Astrocyte (in vitro differentiated cells and primary cell): ENCODE measurements at places on chromosomes 11 and 22.

DNA sequence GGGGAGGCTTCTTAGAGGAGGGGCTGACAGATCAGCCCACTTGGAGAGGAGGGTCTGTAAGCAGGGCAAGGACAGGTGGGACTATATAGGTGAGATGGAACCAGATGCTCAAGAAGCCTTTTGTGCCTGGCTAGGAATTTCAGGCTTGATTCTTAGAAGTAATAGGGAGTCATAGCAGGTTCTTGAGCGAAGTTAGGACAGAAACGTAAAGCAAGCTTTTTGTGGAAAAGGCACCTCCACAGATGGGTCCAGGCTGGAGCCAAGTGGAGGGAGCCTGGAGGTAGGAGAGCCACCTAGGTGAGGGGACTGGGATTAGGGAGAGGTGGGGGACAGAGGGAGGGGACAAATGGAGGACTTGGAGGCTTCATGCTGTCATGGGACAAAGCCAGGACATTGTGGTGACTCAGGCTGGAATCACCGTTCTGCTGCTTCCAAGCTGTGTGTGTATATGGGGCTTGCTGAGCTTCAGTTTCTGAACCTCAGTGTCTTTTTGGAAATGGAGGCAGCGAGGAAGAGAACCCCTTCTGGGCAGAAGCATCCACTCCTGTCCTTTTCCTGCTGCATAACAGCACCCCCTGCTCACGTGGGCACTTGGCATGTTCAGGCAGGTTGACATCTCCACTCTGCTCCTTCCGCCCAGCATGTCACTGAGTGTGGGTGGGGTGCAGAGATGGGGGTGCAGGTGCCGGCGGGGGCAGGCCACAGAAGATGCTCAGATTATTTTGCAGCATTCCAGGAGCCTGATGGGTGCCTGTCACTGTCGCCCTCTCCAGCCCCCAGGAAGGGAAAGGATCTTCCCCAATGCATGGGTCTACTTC lies 58.0 kb downstream of the MCM5 start:
- no peak for DNase-seq

- no peak for DNase-seq
Observed at GRCh38 chr11:57637626-57638004, 12.1 kb downstream of the YPEL4 start.

DNA sequence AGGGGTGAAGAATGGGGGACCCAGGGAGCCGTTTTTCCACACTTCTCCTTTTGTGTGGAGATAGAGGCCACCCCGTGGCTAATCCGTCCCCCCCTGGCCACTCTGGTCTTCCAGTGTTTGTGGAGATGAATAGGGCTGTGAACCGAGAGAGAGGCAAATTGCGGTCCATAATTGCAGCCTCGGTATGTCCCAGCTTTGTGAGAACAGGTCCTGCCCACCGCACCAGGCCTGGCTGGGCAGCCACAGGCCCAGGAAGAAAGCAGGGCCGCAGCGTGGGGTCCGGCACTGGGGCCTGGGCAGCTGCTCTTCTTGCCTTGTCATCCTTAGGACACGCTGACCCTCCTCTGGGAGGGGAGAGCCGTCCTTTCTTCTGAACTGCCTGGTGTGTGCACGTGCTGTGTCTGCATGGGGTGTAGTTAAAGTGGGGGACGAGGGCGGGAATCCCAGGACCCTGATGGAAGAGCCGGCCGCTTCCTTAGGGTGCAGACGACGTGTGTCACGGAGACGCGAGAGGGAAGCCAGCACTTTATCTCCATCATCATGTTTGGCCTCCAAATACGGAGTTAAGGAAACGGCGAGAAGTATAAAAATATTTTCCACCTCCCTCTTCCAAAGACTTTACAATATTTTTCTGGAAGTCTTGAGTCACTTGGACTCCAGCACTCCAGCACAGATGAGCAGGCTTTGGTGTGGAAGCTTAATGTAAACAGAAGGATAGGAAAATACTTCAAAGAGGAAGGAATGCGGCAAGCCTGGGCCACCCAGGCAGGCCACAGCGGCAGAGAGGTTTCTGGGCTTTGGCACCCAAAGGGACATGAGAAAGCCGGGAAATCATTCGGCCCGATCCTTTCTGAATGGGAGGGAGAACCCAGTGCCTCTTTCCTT lies 1248.4 kb downstream of the BRD1 start:
- peak; percentile 66 for DNase-seq

- DNase-seq, result no peak
Observed at GRCh38 chr11:38089726-38090125, 1491.7 kb upstream of the RAG2 start.

- peak; percentile 26 for DNase-seq
Observed at GRCh38 chr22:19892257-19892879, 37.7 kb upstream of the GNB1L start.
